ENCODE measurements at places on chromosomes 6 and 20.
A peak's percentile ranks its signal among the peaks of the same experiment; 100 is the strongest.

- DNase-seq = peak; percentile 26
Measured at GRCh38 chr6:31558631-31559500, 11.5 kb downstream of the NFKBIL1 start.

DNA sequence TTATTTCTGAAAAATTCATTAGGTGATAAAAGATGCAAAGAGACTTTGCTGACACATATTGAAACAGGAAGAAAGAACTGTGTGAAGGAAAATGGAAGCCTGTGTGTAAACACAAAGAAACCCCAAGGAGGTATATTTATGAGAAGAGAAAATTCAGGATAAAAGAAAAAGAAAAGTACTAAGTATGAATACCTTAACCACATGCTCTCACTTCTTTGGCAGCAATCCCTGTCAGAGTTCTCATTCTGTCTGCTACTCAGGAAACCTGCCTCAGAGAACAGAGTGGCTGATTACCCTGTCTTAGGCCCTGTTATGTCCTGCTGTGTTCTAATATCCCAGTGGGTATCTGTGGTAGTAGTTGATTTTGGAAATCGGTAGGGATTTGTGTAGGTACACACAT, 457.9 kb downstream of the TBC1D32 start:
- no peak for DNase-seq

DNA sequence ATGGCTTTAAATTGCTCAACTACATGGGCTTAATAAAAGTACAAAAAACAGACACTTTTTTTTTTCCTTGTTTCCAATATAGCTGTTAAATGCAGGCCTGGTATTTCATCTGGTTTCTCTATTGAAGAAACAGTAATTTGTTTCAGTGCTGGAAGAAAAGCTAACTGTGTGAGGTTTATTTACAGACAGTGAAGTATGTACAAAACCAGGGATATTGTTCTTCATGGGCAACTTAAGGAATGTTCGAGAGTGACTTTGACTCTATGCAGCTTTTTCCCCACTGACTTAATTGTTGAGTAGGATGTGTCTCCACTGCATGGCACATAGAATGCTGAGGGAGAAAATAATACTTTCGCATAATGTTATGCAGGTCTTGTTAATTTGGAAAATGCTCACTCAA, 31.0 kb upstream of the PRL start:
- DNase-seq = no peak

DNA sequence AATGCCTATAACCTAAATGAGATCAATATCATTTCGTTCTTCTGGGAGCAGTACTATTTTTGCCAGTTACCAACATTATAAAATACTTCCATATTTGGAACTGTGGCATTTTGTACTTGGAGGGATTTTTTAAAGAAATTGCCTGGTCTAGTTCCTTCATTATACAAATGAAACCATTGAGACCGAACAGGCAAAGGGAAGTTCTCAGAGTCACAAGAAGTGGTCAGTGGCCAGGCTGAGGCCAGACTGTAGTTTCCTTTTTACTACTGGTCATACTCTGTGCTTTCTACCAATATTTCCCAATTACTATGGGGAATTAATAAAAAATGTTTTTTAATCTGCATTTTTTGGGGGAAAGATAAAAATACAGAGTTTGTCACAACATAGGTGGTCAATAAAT, 332.0 kb downstream of the NRN1 start:
- DNase-seq = no peak

GRCh38 chr6:61217714-61218113, 1068.3 kb downstream of the KHDRBS2 start:
- DNase-seq = no peak

GRCh38 chr6:20932284-20932683, 398.0 kb downstream of the CDKAL1 start:
- DNase-seq = no peak

DNA sequence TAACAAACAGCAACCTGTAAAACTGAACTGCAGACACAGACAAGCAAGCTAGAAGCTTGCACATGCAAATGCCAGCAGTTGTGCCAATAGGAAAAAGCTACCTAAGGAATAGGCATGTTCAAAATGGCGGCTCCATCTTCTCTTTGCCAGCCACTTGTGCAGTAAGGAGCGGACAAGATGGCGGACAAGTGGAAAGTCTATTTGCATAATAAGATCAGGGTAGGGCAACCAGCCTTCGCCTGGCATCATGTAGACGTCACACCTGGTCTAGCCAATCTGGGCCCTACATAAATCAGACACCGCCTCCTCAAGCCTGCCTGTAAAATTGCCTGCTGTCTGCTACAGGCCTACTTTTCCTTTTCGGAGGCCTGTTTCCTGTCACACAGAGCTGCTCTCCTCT, 18.0 kb downstream of the C6orf52 start:
- no peak for DNase-seq

DNA sequence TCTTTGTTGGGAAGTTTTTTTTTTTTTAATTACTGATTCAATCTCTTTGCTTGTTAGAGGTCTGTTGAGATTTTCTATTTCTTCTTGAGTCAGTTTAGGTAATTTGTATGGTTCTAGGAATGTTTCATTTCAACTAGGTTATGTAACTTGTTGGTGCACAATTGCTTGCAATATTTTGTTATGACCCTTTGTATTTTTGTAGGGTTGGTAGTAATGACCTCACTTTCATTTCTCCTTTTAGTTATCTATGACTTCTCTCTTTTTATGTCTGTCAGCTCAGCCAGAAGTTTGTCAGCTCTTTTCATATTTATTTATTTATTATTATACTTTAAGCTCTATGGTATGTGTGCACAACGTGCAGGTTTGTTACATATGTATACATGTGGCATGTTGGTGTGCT, 51.1 kb upstream of the SLC24A3 start:
- no peak for DNase-seq

GRCh38 chr20:48421547-48421946, 406.3 kb downstream of the PREX1 start:
- no peak for DNase-seq

DNA sequence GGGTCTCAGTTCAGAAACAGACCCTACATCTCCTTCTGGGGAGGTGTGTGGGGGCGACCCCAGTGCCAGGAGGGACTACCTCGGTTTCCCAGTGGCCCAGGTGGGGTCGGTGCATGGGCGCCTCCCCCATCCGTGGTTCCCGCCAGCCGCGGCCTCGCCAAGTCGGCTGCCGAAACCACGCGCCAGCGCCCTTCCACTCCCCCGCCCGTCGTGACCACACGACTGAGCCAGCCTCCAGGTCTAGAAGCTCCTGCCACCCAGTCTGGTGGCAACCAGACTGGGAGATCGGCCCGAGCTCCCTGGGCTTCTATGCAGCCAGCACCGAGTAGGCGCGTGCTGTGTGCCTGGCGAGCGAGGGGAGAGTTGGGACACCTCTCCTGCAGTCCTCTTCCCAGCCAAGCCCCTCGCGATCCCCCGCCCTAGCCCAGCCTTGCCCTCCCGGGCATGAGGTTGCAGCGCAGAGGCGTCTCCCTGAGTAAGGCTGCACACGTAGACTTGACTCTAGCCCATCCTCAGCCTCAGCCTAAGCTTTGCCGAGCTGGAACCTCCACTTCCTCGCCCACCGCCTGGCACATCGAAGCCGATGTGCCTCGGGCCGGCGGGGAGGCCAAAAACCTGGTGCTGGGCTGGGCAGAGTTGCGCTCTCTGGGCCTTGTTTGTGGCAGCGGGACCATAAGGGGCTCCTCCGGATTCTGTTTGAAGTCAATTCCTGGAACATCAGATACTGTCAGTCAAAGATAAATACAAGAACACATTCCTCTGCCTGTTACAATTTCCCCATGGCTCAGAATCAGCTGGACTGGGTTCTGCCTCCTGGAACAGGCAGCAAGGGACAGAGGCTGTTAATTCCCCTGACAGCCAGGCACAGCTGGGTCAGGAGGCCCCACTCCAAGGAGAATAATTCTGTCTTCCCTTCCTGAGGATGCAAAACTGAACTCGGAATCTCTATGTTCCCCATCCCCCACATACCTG, 1.5 kb upstream of the CPNE5 start:
- DNase-seq = no peak

GRCh38 chr6:158249340-158249836, 62.9 kb upstream of the TULP4 start:
- DNase-seq = no peak

Data from activated CD4-positive, CD25-positive, alpha-beta regulatory T cell (primary cell).